Mucosa of descending colon (tissue), 3 donors: ENCODE measurements at places on chromosomes 7 and 10.
A peak's percentile ranks its signal among the peaks of the same experiment; 100 is the strongest.

- DNase-seq: no peak
Measured at GRCh38 chr7:126535176-126535575, 717.6 kb downstream of the GRM8 start.

GRCh38 chr10:110074758-110075671, 67.2 kb downstream of the ADD3 start:
- DNase-seq: no peak

- DNase-seq: no peak
Measured at GRCh38 chr7:42690794-42691639, 220.9 kb downstream of the C7orf25 start.

DNA sequence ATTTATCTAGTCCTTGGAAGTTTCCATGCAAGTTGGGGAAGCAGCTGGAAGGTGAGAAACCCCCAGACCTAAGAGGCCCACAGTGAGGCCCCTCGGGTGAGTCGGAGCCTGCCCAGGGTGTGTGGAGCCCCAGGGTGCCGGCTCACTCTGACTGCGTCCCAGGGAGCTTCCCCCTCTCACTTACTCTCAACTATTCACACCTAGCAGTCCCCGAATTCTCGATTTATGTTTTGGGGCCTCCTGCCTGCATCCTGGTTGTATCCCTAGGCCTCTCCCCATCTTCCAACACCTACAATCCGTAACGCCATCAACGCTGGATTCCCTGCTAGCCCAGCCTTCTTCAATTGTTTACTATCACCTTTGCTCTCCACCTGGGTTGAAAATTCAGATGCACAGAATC, 63.9 kb downstream of the PRKAG2 start:
- DNase-seq: no peak

DNA sequence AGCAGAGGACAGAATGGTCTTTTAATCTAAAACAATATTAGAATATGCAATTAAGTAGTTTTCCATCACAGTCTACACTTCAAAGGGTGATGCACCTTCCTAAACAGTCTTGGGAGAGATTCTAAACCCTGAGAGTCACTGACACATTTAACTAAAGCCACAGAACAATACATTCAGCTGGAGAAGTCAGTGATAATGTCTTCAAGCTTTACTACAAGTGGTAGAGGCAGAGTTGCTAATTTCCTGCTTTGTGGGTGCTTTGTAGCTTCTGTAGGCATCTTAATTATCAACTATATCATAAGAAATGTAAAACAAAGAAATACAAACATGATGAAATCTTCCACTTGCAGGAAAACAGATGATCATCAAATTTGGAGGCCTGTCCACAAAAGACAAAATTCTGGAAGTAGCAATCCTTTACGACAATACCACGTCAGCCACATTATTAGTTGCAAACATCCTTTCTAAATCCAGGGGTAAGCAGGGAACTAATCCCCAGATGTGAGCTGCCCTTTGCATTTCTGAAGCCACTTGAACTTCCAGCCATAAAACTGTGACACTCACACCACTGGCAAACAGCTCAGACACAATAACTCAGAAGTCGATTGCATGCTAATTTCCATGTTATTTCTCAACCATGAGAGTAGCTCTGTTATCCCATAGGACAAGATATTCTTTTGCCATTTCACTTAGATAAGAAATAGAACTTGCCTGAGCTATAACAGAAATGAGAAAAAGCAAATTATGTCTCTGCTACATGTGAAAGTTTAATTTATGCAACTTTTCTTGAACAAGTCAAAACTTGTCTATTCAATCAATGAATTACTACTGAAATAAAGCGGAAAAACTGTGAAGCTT, 212.2 kb downstream of the FAM107B start:
- DNase-seq: no peak

DNA sequence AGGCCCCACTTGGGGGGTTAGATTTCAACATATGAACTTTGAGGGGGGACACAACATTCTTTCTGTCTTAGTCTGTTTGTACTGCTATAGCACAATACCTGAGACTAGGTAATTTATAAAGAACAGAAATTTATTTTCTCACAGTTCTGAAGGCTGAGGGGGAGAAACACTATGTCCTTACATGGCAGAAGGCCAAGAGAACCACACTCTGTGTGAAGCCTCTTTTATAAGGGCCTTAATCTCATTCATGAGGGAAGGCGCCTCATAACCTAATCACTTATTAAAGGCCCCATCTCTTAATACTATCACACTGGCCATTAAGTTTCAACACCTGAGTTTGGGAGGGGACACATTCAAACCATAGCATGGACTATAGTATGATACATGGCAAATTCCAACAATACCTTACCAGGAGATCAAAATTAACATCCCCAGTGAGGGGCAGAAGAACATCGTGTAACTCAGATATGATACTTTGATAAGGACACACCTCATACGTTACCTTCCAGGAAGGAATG, 9.3 kb upstream of the PDLIM1 start:
- no peak for DNase-seq

DNA sequence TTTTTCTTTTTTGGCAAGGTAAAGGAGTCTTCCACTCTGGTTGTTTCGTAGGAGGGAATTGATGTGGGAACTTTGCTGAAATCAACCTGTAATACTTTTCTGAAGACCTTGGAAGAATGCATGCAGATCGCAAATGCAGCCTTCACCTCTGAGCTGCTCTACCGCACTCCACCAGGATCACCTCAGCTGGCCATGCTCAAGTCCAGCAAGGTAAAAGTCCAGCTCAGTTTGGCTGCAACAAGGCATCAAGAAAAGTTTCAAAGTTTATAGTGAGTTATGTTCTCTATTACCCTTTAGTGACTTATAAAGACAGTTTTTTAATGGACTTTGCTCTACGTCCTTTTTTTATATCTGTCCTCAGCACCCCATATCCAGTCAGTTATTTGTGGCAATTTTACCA, 21.0 kb downstream of the PLEKHA8 start:
- DNase-seq: no peak

GRCh38 chr7:117347962-117348672, 25.3 kb upstream of the WNT2 start:
- DNase-seq: no peak

GRCh38 chr7:138727336-138728099, 26.4 kb upstream of the SVOPL start:
- no peak for DNase-seq

GRCh38 chr10:35574924-35575352, 30.2 kb upstream of the GJD4 start:
- DNase-seq: no peak

- no peak for DNase-seq
Measured at GRCh38 chr10:48404646-48405045, 98.2 kb downstream of the MAPK8 start.

DNA sequence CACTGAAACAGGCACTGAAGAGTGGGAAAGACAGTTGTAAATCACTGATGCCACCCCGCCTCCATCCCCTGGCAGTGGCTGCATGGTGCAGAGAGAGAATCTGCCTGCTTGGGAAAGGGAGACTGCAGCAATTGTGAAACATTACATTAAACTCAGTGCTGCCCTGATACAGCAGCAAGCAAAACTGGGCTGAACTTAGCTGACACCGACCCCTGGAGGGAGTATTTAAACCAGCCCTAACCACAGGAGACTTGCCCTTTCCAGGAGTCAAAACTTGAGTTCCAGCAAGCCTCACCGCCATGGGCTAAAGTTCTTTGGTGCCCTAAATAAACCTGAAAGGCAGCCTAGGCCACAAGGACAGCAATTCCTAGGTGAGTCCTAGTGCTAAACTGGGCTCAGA, 109.4 kb upstream of the PLPP4 start:
- DNase-seq: no peak

DNA sequence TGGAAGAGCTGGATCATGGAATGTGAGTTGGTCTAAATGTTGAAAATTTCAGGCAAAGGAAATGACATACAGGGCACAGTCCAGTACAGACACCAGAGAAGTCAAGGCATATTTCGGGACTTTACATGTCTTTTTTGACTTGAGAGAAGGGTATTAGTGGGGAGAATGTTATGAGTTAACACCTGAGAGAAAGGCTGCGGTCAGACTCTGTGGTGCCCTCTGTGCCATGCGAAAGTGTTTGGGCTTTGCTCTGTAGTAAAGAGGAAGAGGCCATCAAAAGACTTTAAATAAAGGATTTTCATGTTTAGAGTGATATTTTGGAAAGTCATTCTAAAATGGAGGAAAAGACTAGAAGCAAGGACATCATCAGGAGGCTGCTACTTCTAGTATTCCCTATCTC, 607.4 kb downstream of the CCSER2 start:
- DNase-seq: no peak

DNA sequence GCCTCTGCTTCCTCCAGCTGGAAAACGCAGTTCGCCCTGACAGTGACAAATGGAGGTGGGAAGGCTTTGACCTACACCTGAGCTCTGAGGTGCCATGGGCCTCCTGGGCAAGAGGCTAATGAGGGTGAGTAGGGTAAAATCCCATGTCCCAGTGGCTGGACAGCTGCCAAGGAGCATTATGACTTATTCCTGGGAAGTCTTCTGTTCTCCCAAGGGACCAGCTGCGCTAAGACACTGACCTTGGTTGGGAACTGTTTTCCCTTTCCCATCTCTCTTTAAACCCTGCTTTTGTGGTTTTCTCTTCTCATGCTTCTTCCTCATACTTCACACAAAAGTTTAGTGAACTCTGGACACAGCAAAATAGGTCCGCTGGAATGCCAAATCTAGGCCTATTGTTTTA, 72.6 kb downstream of the COPG2 start:
- DNase-seq: peak; percentile 1

GRCh38 chr7:21028599-21028998, 241.9 kb upstream of the SP8 start:
- DNase-seq: no peak

DNA sequence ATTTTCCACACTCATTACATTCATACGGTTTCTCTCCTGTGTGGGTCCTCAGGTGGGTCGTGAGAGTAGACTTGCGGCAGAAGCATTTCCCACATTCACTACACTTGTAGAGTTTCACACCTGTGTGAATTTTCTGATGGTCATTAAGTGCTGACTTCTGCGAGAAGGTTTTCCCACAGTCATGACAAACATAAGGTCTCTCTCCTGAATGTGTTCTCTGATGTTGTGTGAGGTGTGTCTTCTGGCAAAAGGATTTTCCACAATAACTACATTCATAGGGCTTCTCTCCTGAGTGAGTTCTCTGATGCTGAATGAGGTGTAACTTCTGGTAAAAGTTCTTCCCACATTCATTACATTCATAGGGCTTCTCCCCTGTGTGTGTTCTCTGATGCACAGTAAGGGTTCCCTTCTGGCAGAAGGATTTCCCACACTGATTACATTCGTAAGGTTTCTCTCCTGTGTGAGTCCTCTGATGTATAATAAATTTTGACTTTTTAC, 15.1 kb downstream of the ZNF12 start:
- DNase-seq: no peak

GRCh38 chr7:155510975-155511701, 35.2 kb downstream of the CNPY1 start:
- no peak for DNase-seq

DNA sequence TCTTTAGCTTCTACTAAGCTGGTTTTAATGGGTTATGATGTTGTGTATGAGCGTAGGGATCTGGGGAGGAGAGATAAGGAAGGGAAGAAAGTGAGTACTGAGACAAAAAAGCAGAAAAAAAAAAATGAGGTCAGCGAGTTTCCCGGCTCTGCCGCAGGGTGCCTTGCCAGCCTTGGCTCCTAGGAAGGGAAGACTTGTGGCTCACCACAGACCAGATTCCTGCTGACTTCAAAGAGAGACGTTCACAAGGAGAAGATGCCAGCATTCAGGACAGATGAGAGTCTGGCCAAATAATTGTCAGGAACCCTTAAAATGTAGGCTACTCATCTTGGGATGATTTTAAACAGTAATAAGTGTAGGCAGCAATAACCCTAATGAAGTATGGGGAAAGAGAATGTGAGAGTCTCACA, 11.4 kb upstream of the FAS start:
- DNase-seq: no peak
